ENCODE measurements at places on chromosomes 13 and 19. TPM values are rescaled to one million over a fixed set of nuclear protein-coding genes. Genes with fewer than 3 reads are reported as not detected.

ZNF575 gene
- 0.81 TPM for total RNA-seq

- no peak for DNase-seq
Measured at GRCh38 chr19:34109596-34109995, 62.7 kb upstream of the LSM14A start.

GRCh38 chr13:48477191-48477855 is 55.6 kb downstream of the RCBTB2 start:
- no peak for DNase-seq

CLC gene
- 17.5 TPM for total RNA-seq

DNA sequence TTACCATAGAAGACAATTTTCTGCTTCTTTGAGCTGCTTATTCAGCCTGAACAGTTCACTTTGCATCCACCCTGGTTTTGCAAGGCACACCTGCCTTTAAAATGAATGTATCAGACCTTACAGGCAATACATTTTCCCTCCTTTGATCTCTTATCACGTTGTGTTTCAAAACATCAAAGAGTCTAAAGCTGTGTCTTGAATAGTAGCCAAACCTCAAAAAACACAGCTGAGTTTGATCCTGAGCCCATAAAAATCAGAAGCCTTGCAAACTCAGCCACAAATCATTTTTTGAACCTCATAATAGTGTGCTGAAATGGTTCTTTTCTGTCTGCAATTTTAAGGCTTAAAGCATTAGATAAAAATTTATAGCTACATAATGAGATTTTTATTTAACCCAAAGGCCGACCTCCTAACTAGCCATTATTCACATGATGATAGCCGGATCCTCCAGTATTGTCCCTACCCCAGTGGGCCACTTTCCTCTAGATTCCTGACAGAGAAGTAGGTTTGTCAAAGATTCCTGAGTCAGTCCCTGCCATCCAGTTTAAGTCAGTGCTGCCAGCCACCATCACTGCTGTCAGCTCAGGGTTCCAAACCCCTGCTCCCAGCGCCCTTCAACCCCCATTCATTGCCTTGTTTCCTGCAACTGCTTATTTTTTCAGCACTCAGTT is 71.8 kb downstream of the CAB39L start:
- no peak for DNase-seq

DNA sequence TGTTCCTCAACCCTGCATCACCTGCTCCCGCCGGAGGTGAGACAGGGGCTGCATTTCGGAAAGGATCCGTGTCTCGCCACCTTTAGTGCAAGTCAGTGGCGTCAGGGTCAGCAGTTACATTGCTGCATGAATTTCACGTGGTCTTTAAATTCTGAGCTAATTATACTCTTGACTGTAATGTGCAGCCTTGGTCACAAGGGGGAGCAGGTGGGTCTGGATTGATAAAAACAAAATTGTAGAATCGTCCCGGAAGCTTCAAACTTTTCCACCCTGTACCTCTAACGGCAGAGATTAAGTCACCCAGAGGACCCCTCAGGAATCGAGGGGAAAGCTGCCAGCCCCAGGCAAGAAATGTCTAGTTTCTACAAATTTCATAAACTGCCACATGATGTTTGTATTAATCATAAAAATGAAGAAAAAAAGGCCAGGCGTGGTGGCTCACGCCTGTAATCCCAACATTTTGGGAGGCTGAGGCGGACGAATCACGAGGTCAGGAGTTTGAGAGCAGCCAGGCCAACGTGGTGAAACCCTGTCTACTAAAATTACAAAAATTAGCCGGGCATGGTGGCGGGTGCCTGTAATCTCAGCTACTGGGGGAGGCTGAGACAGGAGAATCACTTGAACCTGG is 20.2 kb downstream of the BBC3 start:
- DNase-seq, result no peak

ZNF525 gene
- 8.6 TPM for total RNA-seq

- DNase-seq, result no peak
Measured at GRCh38 chr13:106467427-106468122, 67.9 kb downstream of the EFNB2 start.

GRCh38 chr19:6213266-6213595 is 66.5 kb downstream of the MLLT1 start:
- no peak for DNase-seq

DNA sequence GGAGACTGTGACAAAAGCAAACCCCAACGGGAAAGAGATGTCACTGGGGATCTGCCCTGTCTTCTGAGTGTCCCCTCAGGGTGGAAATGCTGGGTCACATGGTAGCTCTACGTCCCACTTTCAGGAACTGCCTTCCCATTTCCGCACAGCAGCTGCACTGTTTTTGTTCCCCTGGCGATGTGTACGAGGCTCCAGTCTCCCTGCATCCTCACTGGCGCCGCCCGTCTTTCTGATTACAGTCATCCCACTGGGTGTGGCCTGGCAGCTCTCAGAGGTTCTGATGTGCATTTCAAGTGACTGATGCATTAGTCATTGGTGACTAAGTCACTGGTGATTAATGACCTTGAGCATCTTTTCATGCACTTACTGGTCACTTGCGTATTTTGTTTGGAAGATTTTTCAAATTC is 21.2 kb downstream of the PCID2 start:
- no peak for DNase-seq

DNA sequence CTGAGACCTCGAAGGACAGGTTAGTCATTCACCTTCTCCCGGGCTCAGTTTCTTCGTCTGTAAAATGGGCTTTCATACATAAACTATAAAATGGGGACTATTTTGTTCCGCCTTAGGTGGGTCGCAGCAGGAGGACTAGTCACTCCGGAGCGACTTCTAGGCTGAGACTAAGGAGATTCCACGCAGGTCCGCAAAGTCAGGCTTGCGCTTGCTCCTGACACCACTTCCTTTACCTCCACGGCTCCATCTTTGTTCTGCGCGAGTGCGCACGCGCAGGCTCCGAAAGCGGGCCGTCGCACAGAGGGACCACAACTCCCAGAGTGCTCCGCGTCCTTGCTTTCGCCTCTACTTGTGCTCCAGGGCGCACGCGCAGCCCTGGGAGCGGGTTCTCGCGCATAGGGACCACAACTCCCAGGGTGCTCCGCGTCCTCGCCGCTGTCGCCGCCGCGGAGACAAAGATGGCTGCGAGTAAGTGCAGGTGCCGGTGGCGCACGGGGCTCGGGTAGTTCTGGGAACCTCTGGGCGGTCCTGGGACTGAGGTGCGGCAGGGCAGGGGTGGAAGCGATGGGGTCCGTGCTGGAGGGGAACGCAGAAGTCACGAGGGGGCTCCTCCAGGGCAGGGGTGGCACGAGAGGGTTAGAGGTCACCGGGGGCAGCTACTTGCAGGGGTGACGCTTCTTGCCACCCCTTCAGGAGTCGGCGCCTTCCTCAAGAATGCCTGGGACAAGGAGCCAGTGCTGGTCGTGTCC is at the start of gene NDUFA3:
TSS of gene NDUFA3 (plus strand) at position 435 of the 749 bp plus-strand sequence. CDS start at position 459, 24 bp downstream.
- peak; percentile 98 for DNase-seq

DNA sequence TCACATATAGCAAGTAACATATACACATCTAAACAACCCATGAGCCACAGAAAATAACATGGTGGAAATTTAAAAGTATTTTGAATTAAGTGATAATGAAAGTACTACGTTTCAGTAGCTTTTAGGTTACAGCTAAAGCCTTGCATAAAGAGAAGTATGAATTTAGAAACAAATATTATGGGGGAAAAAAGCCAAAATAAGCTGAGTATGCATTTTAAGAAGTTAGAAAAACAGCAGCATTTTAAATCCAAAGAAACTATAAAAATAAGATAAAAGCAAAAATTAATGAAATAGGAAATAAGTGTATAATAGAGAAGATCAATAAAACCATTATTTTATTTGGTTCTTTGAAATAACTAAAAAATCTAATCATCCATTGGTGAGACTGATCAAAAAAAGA is 89.8 kb upstream of the ARHGEF7 start:
- no peak for DNase-seq

TTC9B gene
- total RNA-seq, result under 0.01 TPM

- no peak for DNase-seq
Measured at GRCh38 chr19:44142059-44142433, 692 bp downstream of the ZNF234 start.

- DNase-seq, result no peak
Measured at GRCh38 chr13:38850868-38851626, 139.6 kb downstream of the STOML3 start.

GRCh38 chr19:48443256-48443655 is 2.5 kb upstream of the GRWD1 start:
- DNase-seq, result no peak

LRRC25 gene
- 5.4 TPM for total RNA-seq

ZNF765 gene
- total RNA-seq, result 10.2 TPM

DNA sequence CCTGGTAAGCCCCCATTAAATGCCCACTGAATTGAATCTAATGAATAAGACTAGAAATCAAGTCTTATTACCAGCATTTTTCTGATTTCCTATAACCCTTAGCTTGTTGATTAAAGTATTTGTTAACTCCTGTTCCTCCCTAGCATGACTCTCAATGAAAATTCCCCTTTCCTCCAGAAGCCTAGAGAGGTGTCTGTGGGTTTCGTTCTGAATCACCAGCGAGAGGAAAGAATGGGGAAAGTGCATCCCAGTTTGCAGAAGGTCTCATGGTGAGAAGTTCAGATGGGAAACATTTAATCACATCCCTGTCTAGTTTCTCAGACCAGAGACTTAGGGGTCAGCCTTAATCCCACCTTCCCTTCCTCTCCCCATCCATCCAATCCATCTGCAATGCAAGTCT is 26.9 kb downstream of the POU2F2 start:
- DNase-seq, result no peak

SKA3 gene
- total RNA-seq, result 4.8 TPM

DNA sequence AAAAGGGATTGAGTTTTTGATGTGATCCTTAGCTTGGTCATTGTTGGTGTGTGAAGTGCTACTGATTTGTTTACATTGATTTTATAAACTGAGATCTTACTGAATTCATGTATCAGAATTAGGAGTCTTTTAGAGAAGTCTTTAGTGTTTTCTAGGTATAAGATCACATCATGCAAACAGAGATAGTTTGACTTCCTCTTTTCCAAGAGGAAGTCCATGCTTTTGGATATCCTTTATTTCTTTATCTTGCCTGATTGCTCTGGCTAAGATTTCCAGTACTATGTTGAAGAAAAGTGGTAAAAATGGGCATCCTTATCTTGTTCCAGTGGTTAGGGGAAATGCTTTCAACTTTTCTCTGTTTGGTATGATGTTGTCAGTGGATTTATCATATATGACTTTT is 561.2 kb upstream of the SLITRK1 start:
- DNase-seq, result no peak

Data from hematopoietic multipotent progenitor cell (in vitro differentiated cells).